Body of pancreas (tissue), 4 donors: ENCODE measurements at places on chromosomes 4 and X. TPM values are rescaled to one million over a fixed set of nuclear protein-coding genes. Genes with fewer than 3 reads are reported as not detected.

DNA sequence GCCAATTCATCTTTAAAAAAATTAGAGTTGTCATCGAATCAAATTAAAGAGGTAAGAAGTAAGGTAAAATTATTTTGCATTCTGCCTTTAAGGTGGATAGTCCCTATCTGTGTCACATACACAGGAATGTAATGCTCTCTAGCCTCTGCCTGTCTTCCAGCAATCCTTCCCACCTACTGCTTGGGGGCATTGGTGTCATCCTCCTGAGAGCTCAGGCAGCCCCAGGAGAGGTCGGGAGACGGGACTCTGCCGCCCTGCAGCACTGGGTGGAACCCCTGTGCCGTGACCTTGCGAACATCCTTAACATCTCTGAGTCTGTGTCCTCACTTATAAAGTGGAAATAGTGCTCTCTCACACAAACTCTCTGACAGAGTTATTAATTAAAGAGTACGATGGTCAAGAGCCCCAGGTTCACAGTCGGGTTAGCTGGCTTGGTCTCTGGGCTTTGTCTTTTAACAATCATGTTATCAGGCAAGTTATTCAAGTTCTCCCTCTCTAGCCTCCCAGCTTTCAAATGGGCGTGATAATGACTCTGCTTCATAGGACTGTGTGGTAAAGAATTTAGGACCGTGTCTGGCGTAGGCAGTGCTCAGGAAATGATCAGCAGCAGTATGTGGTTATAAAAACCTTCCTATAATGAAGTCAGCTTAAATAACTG is 10.2 kb downstream of the TLR3 start:
- DNase-seq, result no peak

The PLP1 gene
- total RNA-seq, result 2.0 TPM

The TBX22 gene
- total RNA-seq, result not detected

- DNase-seq, result no peak
Measured at GRCh38 chr4:139403462-139403861, 50.5 kb upstream of the RAB33B start.

The MAGEE2 gene
- not detected for total RNA-seq

The COL25A1 gene
- 0.99 TPM for total RNA-seq

GRCh38 chr4:145709843-145710242 is 29.9 kb downstream of the C4orf51 start:
- no peak for DNase-seq

- DNase-seq, result no peak
Measured at GRCh38 chr4:8314691-8315255, 45.2 kb downstream of the HTRA3 start.
